B cell (primary cell): ENCODE measurements at places on chromosomes 5 and 9. TPM values are rescaled to one million over a fixed set of nuclear protein-coding genes. Genes with fewer than 3 reads are reported as not detected.

GRCh38 chr5:90802474-90803317, 244.1 kb downstream of the ADGRV1 start:
- no peaks in the 10 kb centered on the region for H3K4me1 ChIP-seq
- H3K4me3 ChIP-seq = no peak overlapping the region
- DNase-seq = peak; percentile 6
- H3K36me3 ChIP-seq = no peaks in the 10 kb centered on the region

RASEF gene
- total RNA-seq = not detected in 2 replicates

DNA sequence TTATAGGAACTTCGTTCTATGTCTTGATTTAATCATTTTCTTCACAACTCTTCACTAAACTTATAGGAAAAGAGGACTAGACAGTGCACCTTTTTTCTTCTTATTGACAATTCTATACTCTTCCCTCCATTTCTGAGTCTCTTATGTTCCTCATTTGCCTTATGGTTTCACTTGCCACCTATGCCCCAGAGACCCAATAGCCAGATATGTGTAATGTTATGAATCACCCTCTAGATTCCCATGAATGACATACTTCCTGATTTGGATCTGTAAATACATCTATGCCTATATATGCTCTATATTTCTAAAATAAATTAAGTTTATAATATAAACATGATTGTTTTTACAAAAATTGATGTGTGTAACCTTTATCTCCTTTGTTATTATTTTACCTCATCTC, 514.1 kb upstream of the MEF2C start:
- H3K4me3 ChIP-seq = no peak overlapping the region
- peak; percentile 57 for DNase-seq
- H3K27me3 ChIP-seq = no peaks in the 10 kb centered on the region
- H3K36me3 ChIP-seq = no peaks in the 10 kb centered on the region
- H3K27ac ChIP-seq = peak overlapping the region; percentile 89

ZNF454 gene
- total RNA-seq = 0.22 TPM in 1 of 2 replicates, not detected in the other

GRCh38 chr9:16553869-16554540, 316.5 kb downstream of the BNC2 start:
- no peak for DNase-seq
- H3K27me3 ChIP-seq = no peaks in the 10 kb centered on the region
- H3K4me1 ChIP-seq = no peaks in the 10 kb centered on the region
- no peak overlapping the region for H3K27ac ChIP-seq
- no peak overlapping the region for H3K4me3 ChIP-seq
